ENCODE measurements at places on chromosomes 3 and 15.

DNA sequence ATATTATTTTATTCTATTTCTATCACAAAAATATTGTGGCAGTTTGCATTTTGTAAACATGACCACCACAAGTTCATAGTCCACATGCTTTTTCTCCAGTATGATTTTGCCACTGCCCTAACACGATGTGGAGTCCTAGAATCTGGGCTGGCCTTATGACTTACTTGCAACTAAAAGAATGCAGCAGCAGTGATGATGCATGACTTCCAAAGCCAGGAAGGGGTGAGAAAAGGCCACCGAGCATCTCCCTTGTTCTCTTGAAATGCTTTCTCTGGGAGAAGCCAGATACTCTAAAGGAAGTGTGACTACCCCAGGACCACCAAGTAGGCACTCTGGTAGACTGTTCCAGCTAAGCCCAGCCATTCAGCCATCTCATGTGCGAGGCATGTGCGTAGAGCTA, 191.6 kb upstream of the MRPL3 start:
- no peak for DNase-seq

DNA sequence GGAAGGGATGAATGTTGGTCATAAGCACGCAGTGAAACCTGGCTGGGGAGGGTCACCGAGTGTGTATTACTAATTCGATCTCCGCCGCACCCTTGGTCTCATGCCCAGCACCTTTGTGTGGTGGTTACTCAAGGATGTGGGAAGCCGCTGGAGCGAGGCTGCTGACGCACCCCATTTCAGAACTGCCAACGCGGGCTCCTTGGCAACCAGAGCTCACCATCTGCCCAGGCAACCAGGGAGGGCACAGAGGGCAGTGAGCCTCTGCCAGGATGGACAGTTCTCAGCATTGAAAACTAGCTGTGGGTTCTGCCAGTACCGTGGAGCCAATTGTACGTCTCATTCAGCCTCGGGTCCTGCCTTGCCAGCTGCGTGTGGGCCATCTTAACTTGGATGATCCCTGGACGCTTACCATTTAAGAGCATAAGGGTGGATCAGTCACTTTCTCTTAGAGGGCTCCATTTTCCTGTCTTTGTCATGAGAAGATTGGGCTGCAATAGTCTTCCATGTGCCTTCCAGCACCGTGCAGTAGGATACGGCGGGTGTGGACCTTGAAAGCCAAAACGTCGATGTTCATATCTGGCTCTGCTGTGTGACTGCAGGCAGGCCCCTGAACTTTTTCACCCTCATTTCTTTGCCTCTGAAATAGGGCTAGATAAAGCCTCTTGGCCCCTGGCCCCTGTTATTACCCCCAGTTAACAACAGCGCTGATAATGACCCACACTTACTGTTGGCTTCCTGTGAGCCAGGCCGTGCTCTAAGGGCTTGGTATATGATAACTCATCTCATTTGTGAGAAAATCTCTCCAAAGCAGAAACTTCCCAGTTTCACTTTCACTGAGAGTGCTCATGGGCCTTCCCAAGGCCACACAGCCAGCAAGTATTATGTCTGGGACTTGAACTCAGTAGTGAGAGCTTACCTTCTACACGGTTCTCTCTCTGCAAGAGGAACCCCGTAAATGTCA, 238.8 kb downstream of the OPA1 start:
- no peak for DNase-seq

- no peak for DNase-seq
Measured at GRCh38 chr3:188686324-188686723, 485.4 kb upstream of the TPRG1 start.

DNA sequence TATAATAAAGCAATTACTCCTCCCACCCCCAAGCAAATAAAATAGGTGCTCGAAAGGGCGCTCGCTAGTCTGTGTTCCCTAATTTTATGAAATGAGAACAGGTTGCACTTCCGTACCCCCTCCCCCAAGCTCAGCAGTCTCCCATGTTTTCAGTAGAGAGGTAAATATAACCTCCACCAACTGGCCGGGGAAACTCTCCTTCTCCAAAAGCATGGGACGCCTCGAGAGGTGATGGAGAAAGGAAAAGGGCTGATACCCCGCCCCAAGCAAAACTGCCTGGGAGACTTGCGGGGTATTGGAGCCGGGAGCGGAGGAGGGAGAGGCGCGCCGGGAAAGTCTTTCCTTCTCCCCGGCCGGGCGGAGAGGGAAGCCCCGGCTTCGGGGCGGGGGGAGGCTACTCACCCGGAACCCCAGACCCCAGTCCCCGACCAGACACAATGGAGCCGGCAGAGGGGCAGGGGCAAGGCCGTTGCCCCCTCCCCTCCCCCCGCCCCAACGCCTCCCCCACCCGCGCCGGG, 605 bp downstream of the DCUN1D1 start:
- no peak for DNase-seq

- no peak for DNase-seq
Measured at GRCh38 chr3:56974247-56974930, 86.1 kb upstream of the SPATA12 start.

DNA sequence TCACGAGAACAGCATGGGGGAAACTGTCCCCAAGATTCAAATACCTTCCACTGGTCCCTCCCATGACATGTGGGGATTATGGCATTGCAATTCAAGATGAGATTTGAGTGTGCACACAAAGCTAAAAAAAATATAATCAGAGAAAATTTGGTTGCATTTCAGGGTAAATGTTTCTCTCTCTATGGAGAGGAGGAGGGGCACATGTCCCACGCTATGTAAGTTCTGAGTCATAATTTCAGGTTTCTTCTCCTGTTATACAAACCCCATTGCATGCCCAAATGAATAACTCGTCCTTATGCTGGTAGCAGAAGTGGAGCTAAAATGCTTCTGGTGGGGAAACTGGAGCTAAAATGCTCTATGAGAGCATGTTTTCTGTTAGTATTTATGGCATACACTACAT, 209.7 kb upstream of the DCBLD2 start:
- DNase-seq: no peak

GRCh38 chr3:177374323-177374722, 177.0 kb upstream of the TBL1XR1 start:
- DNase-seq: no peak

GRCh38 chr3:65169961-65170360, 482.2 kb upstream of the ADAMTS9 start:
- no peak for DNase-seq

DNA sequence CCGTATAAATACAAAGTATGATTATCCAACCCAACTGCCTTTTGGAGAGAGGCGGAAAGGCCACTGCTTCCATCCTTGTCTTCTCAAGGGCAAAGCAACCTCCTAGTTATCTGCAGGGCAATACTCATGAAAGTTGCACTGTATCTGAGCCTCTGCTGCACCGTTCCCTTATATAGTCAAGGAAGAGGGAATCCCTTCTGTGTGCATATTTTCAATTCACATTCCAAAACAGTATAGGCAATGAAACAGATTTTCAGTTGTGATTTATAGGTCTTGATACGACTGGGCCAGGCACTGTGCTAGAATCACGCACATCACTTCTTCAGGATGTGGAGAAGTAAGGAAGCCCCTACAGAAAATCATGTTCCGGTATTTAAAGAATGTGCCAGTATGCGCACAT, 455.7 kb downstream of the FOXP1 start:
- no peak for DNase-seq

GRCh38 chr3:62367763-62368195, 5.6 kb downstream of the FEZF2 start:
- no peak for DNase-seq

DNA sequence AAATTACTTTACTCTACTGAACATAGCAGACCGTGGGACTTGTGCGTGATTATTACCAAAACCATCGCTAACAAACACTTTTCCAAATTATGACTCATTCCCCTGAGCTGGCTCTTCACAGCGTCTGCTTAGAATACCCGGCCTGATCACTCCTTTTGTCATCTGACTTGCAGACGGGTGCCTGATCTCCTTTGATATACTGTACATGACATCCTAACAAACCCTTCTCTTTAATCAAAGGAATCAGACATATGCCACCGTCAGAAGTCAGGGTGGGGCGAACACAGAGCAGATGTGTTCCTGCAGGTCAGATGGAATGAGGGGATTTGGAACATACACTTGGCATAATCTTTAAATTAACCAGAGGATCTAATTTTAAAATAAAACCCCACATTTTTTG, 48.5 kb upstream of the SH3GL3 start:
- DNase-seq: no peak

- DNase-seq: no peak
Measured at GRCh38 chr3:191119415-191120295, 79.4 kb upstream of the OSTN start.

GRCh38 chr15:25718169-25718536, 145.0 kb downstream of the ATP10A start:
- no peak for DNase-seq

DNA sequence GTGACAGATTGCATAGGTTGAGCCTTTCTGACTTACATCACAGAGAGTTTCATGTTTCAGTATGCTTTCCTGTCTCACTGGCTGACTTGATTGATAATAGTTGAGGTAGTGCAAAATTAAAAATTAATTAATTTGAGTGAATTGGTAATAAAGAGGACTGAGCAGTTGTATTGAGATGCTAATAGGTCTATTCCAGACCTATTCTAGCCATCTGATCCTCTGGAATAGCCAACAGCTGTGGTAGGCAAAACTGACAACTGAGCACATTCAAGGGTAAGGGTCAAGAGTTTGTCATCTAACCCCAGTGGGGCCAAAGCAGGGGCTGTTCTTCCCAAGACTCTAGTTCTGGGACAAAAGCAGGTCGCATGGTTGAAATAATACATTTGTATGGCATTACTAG, 132.4 kb downstream of the EPHA3 start:
- DNase-seq: no peak

- DNase-seq: no peak
Measured at GRCh38 chr3:136844724-136845123, 17.3 kb upstream of the NCK1 start.

DNA sequence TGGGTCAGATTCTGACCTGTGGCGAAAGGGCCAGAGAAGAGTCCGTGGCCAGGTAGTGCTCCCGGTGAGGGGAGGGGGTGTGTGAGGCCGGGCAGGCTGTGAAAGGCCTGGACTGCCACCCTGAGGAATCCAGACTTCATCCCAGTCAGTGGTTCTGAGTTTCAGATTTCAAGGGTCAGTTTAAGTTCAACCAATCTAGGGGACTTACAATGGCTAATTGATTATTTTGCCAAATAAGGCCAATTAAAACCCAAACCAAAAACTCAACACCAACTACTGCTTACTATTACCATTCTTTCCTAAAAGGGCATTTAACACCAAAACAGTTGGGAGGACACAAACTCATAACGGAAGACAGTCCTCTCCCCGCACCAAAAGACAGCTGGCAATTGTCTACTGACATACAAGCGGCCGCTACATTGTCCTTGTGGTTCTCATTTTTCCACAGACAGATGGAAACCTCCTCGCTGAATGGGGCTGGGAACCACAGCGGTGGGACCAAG, 30.5 kb downstream of the TMEM44 start:
- DNase-seq: no peak

- peak; percentile 9 for DNase-seq
Measured at GRCh38 chr3:38054499-38055001, 15.5 kb downstream of the DLEC1 start.

DNA sequence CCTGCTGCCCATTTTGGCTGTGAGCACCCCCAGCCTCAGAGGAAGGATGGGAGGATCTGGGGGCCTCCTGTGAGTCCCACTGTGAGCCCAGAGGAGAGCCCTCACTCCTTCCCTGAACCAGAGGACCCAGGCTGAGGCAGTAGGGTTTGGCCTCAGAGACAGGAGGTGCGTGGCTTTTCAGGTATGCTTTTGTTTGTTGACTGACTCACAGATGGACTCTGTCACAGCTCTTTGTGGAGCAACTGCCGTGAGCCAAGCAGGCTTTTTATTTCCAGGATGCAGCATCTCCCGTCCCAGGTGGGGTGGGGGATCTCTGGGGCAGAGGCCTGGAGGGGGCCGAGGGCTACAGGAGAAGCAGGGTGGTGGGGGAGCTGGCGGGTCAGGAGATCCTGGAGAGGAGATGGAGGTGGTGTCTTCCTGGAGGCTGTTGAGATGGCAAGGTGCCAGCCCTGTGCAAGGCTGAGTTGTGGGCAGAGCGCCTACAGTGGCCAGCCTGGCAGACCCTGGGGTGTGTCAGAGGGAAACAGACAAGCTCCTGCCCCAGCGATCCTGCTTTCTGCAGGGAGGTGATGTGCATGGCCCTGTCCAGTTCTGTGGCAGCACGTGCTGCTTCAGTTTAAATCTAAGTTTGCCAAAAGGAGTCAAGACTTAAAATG, 24.0 kb downstream of the PLXNA1 start:
- no peak for DNase-seq

DNA sequence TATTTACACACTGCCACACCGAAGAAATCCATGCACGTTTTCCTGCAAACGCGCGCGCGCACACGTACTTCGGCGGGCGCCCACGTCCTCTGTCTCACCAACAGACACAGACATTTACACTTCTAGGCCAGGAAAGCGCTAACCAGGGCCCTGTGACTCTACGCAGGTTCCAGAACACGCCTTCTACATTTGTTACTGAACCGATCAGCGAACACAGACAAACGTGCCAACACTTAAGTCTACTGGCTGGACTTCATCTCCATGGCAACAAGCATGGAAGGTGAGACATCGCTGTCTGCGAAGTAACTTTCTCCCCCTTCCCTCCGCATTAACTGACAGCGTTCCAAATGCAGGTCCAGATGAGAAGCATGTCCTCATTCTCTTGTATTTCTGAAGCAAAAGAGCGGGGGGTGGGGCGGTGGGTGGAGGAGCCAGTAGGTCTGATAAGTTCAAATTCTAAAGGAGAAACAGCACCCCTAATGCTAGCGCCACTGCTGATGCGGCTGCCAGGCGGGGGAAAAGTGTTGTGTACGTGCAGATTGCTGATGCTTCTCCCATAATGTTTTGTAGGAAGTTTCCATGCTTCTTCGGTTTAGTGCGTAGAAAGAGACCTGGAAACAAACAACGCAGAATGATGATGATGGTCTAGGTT, at the start of gene CTXN2:
Gene CTXN2, plus strand, starts transcription at position 92 of the 652 bp plus-strand sequence. CDS start 9,636 bp downstream, outside the sequence.
- DNase-seq: no peak

DNA sequence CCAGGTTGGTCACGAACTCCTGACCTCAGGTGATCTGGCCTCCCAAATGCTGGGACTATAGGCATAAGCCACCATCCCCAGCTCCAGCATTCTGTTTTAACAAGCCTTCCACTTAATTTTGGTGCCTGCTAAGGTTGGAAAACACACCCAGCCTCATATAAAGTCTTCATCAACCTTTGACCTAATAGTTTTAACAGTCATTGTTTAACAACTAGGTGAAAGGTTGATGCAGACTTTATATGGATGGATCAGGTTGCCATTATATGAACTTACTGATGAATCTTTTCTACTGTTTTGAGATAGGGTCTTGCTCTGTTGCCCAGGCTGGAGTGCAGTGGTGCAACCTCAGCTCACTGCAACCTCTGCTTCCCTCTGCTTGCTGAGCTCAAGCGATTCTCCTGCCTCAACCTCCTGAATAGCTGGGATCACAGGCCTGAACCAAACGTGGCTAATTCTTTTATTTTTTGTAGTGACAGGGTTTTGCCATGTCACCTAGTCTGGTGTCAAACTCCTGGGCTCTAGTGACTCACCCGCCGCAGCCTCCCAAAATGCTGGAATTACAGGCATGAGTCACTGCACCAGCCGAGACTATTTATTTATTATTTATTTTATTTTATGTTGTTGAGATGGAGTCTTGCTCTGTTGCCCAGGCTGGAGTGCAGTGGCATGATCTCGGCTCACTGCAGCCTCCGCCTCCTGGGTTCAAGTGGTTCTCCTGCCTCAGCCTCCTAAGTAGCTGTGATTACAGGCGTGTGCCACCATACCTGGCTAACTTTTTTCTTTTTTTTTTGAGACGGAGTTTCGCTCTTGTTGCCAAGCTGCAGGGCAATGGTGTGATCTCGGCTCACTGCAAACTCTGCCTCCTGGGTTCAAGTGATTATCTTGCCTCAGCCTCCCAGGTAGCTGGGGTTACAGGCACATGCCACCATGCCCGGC, 3.1 kb upstream of the RPAP1 start:
- no peak for DNase-seq

GRCh38 chr3:177358091-177358976, 161.1 kb upstream of the TBL1XR1 start:
- peak; percentile 68 for DNase-seq

All from stimulated activated CD4-positive, alpha-beta T cell treated with anti-CD3 and anti-CD28 coated beads, Interleukin-1b, Interleukin-23, amount 100 ng/mL, for 48 hours (primary cell).